Endothelial cell of umbilical vein (primary cell): ENCODE measurements at places on chromosomes 6 and 20. TPM values are rescaled to one million over a fixed set of nuclear protein-coding genes. Genes with fewer than 3 reads are reported as not detected.

The CST2 gene
- not detected in 2 replicates for total RNA-seq

DNA sequence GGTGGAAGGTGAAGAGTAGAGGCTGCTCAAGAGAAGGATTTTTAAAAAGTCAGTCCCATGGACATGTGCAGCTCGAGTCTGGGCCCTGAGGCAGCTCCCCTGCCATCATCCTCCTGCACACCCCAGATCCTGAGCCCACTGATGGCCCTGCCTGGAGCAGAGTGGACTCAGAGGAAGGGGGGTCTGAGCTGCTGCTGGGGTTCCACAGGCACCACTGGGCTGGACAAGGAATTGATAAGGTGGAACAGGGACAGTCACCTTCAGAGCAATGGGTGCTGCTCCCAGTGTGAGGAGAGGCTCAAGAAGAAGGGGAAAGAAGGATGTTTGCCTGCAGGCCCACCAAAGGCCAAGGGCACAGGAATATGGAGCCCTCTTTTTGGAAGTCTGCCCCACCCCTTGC lies 6.2 kb downstream of the ULBP2 start:
- H3K27me3 ChIP-seq: peaks cover 22% of the 10 kb centered on the region
- no peaks in the 10 kb centered on the region for H3K4me1 ChIP-seq
- H3K27ac ChIP-seq: no peak overlapping the region

GRCh38 chr6:111713811-111714210 lies 108.1 kb upstream of the TRAF3IP2 start:
- no peak overlapping the region for H3K4me3 ChIP-seq
- peaks cover 2% of the 10 kb centered on the region for H3K36me3 ChIP-seq
- no peak overlapping the region for H3K27ac ChIP-seq
- no peak for DNase-seq

- H3K36me3 ChIP-seq: no peaks in the 10 kb centered on the region
- no peak overlapping the region for H3K27ac ChIP-seq
- no peak overlapping the region for H3K4me3 ChIP-seq
- no peaks in the 10 kb centered on the region for H3K27me3 ChIP-seq
- no peaks in the 10 kb centered on the region for H3K4me1 ChIP-seq
Measured at GRCh38 chr6:63306420-63306819, 13.4 kb downstream of the LGSN start.

DNA sequence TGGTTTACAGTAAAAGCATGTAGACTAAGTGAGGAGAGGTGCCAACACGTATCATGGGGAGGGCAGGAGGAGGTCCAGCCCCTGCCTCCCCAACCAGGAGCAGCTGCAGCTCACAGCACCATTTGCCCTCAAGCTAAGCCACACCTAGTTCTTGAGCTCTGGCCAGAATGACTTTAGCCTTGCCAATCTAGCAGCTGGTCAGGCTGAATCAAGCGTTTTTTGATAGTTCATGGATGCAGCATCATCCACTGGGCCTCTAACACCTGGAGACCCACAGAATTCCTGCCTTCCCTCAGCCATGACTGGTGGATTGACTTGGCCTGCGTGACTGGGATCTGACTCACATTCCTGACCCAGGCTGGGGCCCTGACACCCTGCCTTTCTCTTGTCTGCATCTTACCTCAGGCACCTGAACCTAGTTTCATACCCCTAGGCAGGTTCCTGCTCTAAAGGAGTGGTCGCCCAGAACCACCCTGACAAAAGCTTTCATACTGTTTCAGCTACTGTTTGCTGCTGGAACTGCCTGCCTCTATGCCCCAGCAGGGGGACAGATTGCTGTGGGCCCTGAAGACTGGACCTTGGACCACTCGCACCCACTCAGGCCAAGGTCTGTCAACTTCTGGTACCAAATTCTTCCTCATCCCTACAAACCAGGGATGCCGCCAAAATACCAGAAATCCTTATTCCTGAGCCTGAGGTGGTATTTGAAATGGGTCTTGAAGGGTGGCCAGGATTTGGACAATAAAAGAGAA lies 122.3 kb downstream of the QRSL1 start:
- no peaks in the 10 kb centered on the region for H3K4me1 ChIP-seq
- H3K4me3 ChIP-seq: no peak overlapping the region
- no peaks in the 10 kb centered on the region for H3K27me3 ChIP-seq

DNA sequence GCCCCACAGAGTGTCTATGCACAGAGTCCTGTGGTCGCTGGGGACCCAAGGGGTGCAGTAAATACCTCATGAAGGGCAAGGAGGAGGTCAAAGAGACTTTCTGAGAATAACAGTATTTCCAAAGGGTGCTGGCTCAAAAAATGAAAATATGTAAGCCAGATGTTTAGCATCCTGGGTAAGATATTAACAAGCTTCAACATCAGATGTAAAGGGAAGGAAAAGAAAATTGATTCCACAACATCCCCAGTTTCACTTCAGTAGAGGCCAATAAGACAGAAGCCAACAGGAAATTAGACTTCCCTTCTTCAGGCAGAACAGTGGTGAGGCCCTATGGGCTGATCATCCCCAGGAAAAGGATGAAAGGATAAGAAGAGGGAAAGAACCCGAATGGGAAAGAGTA lies 434.7 kb downstream of the PRKN start:
- H3K4me3 ChIP-seq: no peak overlapping the region
- H3K36me3 ChIP-seq: no peaks in the 10 kb centered on the region
- no peak overlapping the region for H3K27ac ChIP-seq
- no peak for DNase-seq
- H3K4me1 ChIP-seq: no peaks in the 10 kb centered on the region
- no peaks in the 10 kb centered on the region for H3K27me3 ChIP-seq

GRCh38 chr20:61902221-61902869 lies 163.3 kb downstream of the TAF4 start:
- H3K4me3 ChIP-seq: no peak overlapping the region
- no peaks in the 10 kb centered on the region for H3K4me1 ChIP-seq
- H3K36me3 ChIP-seq: no peaks in the 10 kb centered on the region
- H3K27me3 ChIP-seq: no peaks in the 10 kb centered on the region

The PTK7 gene
- total RNA-seq: 65.3 and 65.6 TPM in 2 replicates

GRCh38 chr6:72938104-72938503 lies 287.2 kb downstream of the KHDC1L start:
- H3K4me1 ChIP-seq: no peaks in the 10 kb centered on the region
- DNase-seq: no peak
- H3K27me3 ChIP-seq: no peaks in the 10 kb centered on the region
- no peaks in the 10 kb centered on the region for H3K36me3 ChIP-seq
- H3K4me3 ChIP-seq: no peak overlapping the region

DNA sequence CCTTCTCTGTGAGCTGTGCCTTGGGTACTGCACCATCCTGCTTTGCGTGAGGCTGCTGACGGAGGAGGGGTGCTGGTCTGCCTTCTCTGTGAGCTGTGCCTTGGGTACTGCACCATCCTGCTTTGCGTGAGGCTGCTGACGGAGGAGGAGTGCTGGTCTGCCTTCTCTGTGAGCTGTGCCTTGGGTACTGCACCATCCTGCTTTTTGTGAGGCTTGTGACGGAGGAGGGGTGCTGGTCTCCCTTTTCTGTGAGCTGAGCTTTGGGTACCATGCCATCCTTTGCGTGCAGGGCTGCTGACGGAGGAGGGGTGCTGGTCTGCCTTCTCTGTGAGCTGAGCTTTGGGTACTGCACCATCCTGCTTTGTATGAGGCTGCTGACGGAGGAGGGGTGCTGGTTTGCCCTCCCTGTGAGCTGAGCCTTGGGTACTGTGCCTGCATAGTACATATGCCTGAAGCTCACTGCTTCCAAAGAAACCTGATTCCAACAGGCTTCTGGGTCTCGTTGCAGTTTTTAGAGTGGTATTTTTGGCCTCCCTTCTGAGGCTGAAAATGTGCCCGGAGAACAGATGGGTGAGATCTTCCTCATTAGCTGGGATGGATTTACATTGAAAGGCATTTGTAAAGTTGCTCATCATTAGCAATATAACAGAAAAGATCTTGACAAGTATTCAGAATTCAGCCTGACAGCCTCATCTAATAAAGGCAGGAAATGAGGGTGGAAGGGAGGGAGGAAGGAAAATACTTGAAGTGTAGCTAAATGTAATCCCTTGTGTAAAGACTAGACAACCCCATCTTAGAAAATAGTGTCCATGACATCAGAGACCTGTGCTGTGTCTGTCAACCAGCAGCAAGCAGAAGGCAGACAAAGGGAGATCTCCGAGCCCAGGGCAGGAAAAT lies 46.8 kb upstream of the UNC93A start:
- no peak overlapping the region for H3K27ac ChIP-seq
- DNase-seq: no peak
- H3K27me3 ChIP-seq: no peaks in the 10 kb centered on the region
- no peak overlapping the region for H3K4me3 ChIP-seq
- H3K4me1 ChIP-seq: no peaks in the 10 kb centered on the region

GRCh38 chr20:46025376-46025783 lies 3.6 kb upstream of the SLC12A5 start:
- peaks cover 26% of the 10 kb centered on the region for H3K27me3 ChIP-seq
- H3K4me1 ChIP-seq: no peaks in the 10 kb centered on the region
- H3K36me3 ChIP-seq: no peaks in the 10 kb centered on the region
- no peak overlapping the region for H3K4me3 ChIP-seq
- DNase-seq: no peak

The SLC22A7 gene
- not detected in 2 replicates for total RNA-seq

DNA sequence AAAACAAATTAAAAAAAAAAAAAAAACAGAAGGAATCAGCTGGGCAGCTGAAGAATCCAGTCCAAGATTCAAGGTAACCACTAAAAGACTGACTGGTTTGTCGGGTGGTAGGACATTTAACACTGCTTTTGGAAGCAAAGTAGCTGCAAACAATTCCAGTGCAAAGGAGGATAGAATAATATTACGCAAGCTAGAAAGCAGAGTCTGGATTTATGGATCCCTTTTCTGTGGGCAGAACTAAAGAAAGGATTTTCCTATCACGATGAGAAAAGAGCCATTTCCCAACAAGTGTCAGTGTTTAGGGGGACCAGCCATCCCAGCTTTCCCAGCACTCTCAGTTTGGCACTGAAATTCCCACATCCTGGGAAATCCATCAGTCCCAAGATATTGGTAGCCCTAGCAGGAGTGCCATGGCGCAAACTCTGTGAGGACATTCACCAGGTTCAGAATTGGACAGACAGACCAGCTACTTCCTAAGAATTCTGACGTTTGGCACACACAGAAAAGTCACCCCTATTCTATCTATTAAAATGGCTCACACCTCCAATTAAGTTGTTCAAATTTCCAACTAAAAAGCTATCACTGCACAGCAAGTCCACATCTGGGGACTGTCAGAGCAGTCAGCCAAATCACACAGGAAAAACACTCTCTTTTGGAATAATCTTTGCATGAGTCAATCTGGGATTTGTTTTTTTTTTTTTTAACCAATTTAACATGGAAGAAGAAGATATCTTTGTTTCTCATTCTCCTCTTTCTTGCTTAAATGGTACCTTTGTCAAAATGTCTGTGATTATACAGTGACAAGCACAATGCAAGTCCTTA lies 356.8 kb upstream of the ARID1B start:
- no peaks in the 10 kb centered on the region for H3K4me1 ChIP-seq
- H3K36me3 ChIP-seq: no peaks in the 10 kb centered on the region
- DNase-seq: no peak
- no peaks in the 10 kb centered on the region for H3K27me3 ChIP-seq

DNA sequence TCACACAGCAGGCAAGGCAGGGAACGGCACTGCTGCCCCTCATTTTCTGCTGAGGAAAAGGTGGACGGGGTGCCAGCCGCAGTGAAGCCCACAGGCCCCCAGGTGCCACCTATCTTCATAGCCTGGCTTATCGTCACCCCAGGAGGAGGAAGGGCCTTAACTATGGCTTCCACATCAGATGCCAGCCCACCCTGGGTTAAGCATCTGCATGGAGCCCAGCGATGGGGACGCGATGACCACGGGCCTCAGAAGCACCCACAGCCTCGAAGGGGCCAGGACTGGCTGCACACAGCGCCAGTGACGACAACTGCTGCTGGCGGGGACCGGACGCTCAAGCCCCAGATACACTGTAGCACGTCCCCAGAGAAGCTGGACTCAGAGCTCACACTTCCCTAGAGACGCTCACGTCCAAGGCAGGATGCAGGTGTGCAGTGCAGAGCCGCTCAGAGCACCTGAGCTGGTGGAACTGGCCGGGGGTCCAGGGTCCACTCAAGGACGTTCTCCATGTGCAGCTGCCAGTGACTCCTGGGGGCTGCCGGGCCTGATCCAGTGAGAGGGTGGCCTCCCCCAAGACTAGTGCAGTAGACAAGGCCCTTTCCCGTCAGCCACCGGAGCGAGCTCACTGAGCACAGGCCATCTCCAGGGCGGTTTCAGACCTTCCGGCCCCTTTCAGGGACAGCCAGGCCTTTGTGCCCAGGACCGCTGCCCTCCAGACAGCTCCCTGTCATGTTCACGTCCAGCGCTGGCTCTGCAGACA lies 83.0 kb downstream of the YTHDF1 start:
- no peak for DNase-seq
- no peaks in the 10 kb centered on the region for H3K27me3 ChIP-seq
- peaks cover 9% of the 10 kb centered on the region for H3K4me1 ChIP-seq
- H3K27ac ChIP-seq: no peak overlapping the region
- no peak overlapping the region for H3K4me3 ChIP-seq

GRCh38 chr6:107129370-107129925 lies 14.1 kb upstream of the BEND3 start:
- H3K27me3 ChIP-seq: no peaks in the 10 kb centered on the region
- H3K4me3 ChIP-seq: no peak overlapping the region
- no peaks in the 10 kb centered on the region for H3K36me3 ChIP-seq
- H3K27ac ChIP-seq: no peak overlapping the region

- H3K4me1 ChIP-seq: no peaks in the 10 kb centered on the region
- no peaks in the 10 kb centered on the region for H3K36me3 ChIP-seq
- no peaks in the 10 kb centered on the region for H3K27me3 ChIP-seq
- H3K4me3 ChIP-seq: no peak overlapping the region
- no peak overlapping the region for H3K27ac ChIP-seq
Measured at GRCh38 chr6:145787688-145788087, 26.9 kb downstream of the FBXO30 start.

DNA sequence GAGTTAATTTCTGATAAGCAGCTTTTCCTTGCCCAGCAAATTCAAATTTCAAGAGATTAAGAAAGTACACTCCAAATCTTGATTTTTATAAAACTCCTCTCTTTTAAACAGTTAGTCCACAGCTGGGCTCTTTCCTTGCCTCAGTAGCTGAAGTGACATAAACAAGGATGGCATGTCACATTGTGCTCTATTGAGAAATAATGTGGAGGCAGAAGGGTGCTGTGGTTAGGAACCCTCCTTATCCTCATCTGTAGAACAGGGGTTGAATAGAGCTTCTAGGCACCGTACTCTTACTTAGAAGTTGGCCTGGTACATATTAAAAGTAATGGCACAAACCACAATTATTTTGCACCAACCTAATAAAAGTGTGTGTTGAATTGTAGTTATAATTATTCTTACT lies 70.3 kb downstream of the RSPO3 start:
- no peaks in the 10 kb centered on the region for H3K4me1 ChIP-seq
- no peaks in the 10 kb centered on the region for H3K27me3 ChIP-seq
- H3K27ac ChIP-seq: no peak overlapping the region
- no peaks in the 10 kb centered on the region for H3K36me3 ChIP-seq
- no peak for DNase-seq

DNA sequence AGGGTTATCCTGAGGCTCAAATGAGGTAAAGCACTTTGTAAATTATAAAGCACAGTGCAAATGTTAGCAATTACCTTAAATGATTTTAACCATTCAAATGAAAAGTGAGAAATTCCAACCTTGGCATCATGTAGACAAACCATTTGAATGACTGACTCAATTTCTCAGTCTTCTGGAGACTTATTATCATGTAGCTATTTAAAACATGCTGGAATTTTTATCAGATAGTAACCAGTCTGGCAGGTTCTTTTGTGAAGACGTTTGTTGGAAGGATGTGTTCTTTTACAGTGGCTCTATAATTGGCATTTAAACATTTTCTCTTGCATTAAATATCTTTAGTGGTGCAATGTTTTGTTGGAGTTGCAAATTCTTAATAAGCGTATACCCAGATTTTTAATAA lies 386.6 kb downstream of the NKAIN2 start:
- no peak for DNase-seq
- H3K36me3 ChIP-seq: no peaks in the 10 kb centered on the region
- no peaks in the 10 kb centered on the region for H3K27me3 ChIP-seq
- H3K4me3 ChIP-seq: no peak overlapping the region
- H3K4me1 ChIP-seq: no peaks in the 10 kb centered on the region
